SJCRH30 (cell line): ENCODE measurements at places on chromosomes 2 and 18.
A peak's percentile ranks its signal among the peaks of the same experiment; 100 is the strongest.

- DNase-seq, result no peak
Observed at GRCh38 chr2:45156605-45157004, 147.4 kb upstream of the SIX2 start.

DNA sequence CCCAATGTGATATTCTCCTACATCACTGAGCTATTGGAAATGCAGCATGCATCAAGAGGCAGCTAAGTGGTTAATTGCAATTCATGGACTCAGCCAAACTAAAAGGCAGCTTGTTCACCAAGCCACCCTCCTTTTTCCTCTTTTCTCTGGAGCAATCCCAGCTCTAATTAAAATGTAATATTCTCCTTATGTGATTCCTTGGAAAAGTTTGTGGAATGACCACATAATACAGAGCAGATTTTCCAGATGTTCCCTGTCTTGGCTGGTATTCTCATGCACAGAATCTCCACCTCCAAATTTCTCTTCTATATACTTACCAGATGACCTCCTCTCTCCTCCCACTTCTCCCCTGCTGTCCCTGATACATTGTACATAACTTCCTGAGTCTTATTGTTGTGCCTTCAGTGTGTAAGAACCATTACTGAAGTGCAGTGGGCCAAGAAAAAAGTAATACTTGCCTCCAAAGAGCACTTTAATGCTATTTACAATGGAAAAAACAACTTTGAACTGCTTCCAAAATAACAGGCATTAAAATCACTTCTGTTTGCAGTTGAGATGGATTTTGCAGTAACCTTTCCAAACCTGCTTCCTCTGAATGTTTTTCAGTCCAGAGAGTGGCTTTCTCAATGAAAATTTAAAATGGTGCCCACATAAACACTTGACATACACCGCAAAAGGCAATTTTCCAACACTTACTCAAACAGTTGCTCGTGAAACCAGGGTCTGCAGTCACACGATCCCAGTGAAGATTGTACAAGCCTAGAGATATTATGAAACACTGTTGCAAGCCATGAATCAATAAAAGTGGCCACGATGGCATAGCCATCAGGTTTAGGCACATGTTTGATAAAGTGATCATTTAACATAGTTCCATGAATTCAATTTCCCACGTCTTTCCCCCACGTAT, 258.0 kb downstream of the MTX2 start:
- no peak for DNase-seq

- DNase-seq, result no peak
Observed at GRCh38 chr2:134573085-134573370, 145.8 kb downstream of the TMEM163 start.

- DNase-seq, result no peak
Observed at GRCh38 chr18:76466410-76466991, 28.5 kb downstream of the ZNF516 start.

DNA sequence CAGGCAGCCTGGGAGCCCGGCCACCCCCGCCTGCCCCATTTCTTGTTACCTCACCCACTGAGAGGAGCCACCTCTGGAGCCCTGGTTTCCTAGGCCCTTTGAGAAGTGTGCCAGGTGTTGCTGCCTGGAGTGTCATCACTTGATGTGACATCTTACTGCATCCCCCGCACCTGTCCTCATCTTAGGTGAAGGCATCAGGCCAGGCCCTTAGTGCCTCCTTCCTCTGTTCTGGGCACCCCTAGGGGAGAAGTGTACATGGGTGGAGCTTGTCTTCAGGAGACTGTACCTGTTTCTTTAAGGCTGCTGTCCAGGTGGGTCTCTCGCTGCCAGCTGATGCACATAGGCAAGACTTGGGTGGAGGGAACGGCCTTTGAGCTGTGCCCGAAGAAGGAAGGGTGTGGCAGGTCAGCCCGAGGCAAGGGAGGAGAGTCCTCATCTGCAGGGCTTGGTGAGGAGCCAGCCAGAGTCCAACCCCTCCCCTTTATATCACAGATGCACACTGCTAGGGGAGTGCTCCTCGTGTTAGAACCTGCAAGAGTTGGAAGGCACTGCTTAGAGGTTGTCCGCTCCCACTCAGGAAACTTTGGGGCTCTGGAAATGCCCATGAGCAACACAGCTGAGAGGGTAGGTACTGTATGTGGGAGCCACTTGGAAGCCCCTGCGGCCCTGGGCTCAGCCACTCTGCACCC, 45.9 kb downstream of the NCK2 start:
- DNase-seq, result no peak

GRCh38 chr2:164371916-164372315, 249.4 kb downstream of the GRB14 start:
- no peak for DNase-seq

DNA sequence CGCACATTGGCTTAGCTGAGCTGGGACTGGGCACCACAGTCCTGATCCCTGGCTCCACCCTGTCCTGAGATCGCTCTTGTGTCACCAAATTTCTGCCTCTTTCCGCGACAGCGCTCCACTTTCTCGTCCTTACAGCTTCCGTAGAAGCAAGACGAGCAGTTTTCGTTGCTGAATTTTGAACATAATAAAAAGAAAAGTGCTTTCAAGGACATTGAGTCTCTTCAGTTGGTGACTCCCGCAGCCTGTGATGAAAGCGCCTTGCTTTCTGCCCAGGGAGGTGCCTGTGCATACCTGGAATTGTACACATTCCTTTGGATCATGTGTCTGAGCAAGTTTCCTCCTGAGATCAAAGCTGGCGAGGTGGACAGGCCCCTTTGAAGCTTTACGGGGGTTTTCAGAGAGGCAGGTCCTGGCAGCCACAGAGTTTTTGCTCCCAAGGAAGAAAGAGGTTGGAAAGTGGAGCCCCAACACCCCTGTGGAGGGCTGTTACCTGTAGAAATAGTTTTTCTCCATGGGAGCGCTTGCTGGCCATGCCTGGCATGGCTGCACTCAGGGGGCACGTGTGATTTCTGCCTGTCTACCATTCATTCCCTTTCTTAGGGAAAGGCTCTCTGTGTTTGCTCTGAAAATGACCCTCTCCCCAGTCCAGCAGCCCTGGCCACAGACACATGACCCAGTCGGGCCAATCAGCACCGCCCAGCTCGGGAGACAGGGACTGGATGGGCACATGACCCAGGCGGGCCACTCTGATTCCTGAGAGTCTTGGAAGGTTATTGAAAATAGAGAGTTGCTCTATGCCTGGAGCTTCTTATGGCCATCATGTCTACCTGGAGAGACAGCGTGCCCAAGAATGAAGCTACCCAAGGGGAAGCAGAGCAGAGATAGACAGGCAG, 115.6 kb upstream of the OTOS start:
- no peak for DNase-seq

DNA sequence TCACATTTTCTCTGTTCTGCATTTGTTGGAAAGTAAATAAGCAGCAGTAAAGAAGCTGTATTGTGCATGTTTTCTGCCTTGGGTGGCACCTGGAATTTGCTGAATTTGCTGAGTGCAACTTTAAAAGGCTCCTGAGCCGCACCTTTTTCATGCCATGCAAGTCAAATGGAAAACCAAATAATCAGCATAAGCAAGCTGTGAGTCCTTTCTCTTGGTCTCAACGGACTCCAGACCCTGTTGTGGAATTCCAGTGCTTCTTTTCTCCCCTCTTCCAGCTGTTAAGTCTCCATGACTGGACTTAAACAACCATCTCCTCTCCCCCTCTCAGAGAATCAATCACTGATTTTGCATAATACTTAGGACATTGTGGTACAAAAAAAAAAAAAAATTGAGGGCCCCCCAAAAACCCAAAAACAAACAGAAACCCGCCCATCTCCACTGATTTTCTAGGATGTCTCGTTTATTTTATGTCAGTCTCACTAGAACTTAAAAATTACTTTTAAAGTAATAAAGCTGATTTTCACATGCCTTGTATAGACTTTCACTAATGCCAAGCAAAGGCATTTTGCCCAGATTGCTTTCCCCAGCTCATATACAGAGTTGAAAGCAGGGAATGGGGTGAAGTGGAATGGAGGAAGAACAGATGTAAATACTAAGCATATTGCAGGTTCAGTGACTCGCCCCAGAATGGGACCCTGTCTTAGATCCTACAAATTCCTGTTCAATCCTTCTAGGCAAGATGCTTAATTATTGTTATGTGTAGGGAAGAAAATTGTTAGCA, 5.1 kb upstream of the CETN1 start:
- DNase-seq, result no peak

GRCh38 chr2:79935771-79936657, 368.5 kb downstream of the LRRTM1 start:
- peak; percentile 53 for DNase-seq

DNA sequence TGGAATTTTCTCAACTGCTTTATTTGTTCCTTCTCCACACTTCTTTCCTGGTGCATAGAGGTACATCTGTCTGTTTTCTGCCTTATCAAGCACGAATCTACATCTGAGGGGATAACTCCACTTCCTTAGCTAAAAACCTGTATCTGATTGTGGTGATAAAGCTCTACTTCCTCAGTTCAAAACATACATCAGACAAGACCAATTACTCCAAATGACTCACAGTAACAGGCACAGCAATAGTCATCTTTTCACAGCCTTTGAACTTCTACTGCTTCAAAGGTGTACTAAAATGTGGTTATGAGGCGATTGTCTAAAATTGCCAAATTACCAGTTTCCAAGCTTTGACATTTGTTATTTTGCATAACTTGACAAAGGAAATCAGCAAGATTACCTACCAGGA, 803.6 kb upstream of the ZEB2 start:
- DNase-seq, result no peak
